ENCODE measurements at places on chromosomes 7 and 10.
A peak's percentile ranks its signal among the peaks of the same experiment; 100 is the strongest.

GRCh38 chr10:72083790-72084459, 4.4 kb downstream of the SPOCK2 start:
- peaks cover 24% of the 10 kb centered on the region for H3K27me3 ChIP-seq
- no peak overlapping the region for H3K4me3 ChIP-seq
- no peaks in the 10 kb centered on the region for H3K4me1 ChIP-seq
- no peak for DNase-seq

DNA sequence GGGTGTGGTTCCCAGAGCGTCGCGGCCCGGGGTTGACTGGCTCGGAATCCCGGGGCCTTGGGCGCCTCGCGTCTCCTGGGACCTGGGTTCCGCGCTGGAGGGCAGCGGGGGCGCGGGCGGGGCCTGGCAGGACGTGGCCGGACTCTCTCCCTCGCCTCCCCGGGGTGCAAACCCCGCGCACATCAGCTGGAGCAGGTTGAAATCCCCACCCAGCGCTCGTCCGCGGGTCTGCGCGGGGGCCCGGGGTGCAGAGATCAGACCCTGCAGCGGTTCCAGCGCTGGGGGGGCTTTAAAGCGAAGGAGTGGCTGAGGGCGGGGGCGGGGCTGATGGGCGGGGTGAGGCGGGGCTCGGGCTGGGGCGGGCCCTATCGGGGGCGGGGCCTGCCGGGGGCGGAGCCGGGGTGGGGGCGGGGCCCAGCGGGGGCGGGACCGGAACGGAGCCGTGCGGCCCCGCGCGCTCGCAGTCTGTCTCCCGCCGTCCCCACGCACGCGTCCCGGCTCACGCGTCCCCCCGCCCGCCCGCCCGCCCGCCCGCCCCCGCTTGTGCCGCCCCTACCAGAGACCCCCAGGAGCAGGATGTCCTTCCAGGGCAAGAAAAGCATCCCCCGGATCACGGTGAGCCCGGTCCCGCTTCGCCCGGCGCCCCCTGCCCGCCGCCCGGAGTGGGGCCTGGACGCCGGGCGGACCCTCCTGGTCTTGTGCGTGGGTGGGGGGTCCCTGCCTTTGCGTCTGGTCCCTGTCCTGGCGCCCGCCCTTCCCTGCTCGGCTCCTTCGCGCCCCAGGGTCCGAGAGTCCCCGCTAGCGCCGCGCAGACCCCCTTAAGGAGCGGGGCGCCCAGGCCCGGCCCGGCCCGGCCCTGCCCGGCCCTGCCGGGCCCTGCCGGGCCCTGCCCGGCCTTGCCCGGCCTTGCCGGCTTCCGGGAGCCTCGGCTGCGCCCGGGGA, at the start of gene DPYSL4:
Gene DPYSL4, plus strand, starts transcription at position 461 of the 942 bp plus-strand sequence. Its CDS starts 116 bp downstream, at position 577.
- DNase-seq: no peak
- H3K36me3 ChIP-seq: no peaks in the 10 kb centered on the region
- H3K27ac ChIP-seq: no peak within 1 kb of the TSS
- H3K27me3 ChIP-seq: peaks cover 59% of the 10 kb centered on the region

- H3K4me1 ChIP-seq: peaks cover 33% of the 10 kb centered on the region
- H3K27ac ChIP-seq: peak overlapping the region; percentile 100
- H3K36me3 ChIP-seq: no peaks in the 10 kb centered on the region
- no peak overlapping the region for H3K4me3 ChIP-seq
- H3K27me3 ChIP-seq: no peaks in the 10 kb centered on the region
Measured at GRCh38 chr7:80942261-80943041, 23.6 kb upstream of the SEMA3C start.

DNA sequence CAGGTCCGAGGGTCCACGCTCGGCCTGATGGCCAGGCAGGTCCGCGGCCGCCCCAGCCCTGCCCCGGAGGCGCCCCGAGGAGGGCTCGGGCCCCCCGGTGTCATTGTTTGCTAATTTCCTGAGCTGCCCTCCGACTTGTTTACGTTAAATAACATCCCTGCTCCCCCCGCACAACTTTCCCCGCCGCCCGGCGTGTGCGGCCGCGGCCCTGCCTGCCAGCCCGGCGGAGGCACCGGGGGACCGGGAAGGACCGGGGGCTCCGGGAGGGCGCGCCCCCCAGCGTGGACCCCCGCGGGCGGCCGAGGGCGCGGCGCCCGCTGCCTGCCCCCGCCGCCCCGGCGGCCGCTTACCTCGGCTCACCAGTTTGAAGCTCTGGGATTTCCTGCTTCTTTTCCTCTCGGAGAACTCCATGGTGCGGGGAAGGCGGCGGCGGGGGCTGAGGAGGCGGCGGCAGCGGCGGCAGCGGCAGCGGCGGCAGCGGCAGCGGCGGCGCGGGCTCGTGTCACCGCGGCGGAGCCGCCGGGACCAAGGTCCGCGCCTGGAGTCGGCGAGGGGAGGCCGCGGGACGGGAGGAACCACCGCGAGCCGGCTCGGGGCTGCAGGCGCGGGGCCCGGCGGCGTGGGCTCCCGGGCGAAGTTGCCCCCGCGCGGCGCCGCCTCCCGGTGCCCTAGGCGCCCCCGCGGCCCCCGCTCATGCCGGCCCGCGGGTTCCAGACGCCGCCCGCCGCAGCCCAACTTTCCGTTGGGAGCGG, 515 bp downstream of the BEND7 start:
- no peak for DNase-seq
- H3K4me3 ChIP-seq: peak overlapping the region; percentile 94
- H3K27ac ChIP-seq: peak overlapping the region; percentile 12
- H3K27me3 ChIP-seq: no peaks in the 10 kb centered on the region
- peaks cover 13% of the 10 kb centered on the region for H3K4me1 ChIP-seq

- H3K36me3 ChIP-seq: no peaks in the 10 kb centered on the region
- no peak for DNase-seq
- no peak overlapping the region for H3K4me3 ChIP-seq
Measured at GRCh38 chr10:29805134-29805723, 170.5 kb upstream of the SVIL start.

DNA sequence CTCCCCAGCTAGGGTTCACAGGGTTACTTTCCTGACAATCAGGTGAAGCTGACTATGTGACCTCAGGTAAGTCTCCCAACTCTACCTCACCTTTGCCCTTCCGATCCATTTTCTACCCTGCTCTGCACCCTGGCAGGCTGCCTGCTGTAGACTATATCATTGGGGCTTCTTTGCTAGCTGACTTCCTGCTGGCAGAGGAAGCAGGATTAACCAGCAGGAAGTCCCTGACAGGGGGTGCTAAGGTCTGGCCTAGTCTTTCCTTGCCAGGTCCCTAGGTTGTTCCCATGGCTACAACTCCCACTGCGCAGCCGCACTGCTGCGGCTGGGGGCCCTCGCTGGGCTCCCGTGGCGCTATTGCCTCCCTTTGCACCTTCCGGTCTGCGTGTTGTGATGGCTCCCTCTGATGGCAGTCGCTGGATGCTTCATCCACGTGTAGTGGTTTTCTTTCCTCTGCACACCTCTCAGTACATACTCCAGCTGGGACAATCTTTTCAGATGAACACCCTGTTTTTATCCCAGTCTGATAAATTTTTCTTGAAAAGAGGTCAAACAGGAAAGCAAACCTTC, 365.9 kb downstream of the REEP3 start:
- H3K27me3 ChIP-seq: no peaks in the 10 kb centered on the region
- no peaks in the 10 kb centered on the region for H3K36me3 ChIP-seq
- no peak for DNase-seq
- no peaks in the 10 kb centered on the region for H3K4me1 ChIP-seq

DNA sequence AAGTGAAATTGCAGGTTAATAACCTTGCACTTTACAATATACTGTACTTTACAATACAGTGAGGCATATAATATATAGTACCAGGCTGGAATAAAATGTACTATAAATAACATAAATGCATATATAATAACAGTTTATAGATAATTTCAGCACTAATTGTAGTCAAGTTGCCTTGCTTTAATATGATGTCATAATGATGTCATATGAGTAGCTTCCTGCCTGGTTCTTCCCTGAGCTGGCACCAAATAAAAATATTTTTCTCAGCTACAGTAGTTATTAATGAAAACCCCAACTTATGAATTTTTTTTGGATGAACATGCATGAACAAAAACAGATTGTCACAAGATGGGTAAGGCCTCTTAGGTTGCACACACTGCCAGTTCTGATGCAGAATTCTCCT, 816.7 kb downstream of the XPNPEP1 start:
- H3K4me3 ChIP-seq: no peak overlapping the region
- no peak overlapping the region for H3K27ac ChIP-seq
- DNase-seq: no peak
- H3K4me1 ChIP-seq: no peaks in the 10 kb centered on the region
